ENCODE measurements at places on chromosomes 1 and 21.

GRCh38 chr1:106584676-106585075 lies 471.8 kb upstream of the PRMT6 start:
- DNase-seq = no peak

GRCh38 chr1:64675718-64676345 lies 69.0 kb upstream of the RAVER2 start:
- DNase-seq = no peak

- DNase-seq = no peak
Observed at GRCh38 chr1:205942631-205943159, 561 bp downstream of the SLC26A9 start.

GRCh38 chr1:201916649-201917249 lies 28.1 kb downstream of the SHISA4 start:
- no peak for DNase-seq

DNA sequence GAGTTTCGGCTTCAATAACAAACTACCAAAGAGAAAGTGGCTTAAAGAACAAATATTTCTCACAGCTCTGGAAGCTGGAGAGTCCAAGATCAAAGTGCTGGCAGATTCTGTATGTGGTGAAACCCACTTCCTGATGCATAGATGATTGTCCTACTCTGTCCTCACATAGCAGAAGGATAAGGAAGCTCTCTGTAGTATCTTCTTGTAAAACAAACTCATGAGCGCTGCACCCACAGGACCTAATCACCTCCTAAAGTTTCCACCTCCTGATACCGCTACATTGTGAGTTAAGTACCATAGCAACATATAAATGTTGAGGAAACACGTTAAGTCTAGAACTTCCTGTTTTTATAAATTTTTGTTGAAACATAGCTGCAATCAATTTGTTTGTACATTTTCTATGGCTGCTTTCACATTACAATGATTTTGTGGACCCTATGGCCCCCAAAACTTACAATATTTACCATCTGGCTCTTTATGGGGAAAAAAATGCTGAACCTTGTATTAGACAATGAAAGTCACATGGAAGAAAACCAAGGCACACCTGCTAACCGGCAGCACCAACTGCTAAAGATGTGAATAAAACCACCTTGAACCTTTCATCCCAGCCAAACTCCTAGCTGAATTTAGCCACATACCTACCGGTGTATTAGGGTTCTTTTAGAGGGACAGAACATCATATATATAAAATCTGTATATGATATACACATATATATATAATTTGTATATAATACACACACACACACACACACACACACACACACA lies 1423.4 kb downstream of the NCAM2 start:
- no peak for DNase-seq

DNA sequence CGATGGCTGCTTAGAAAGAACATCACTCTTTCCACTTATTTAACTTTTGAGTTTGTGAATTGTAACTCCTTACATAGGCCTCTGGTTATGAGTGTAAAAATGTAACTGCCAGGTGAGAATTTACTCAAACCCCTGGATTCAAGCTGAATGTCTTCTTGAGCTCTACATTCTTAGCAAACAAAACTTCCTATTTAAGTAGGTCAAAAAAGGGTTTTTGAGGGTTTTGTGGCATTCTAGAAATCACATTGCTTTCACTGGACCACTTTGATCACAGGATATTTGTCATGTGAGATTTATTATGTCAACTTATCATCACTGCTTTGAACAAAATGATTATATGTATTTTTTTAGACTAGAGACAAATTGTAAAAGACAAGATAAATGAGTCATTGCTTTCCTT lies 5.7 kb downstream of the IL23R start:
- DNase-seq = no peak

Data from activated naive CD8-positive, alpha-beta T cell treated with anti-CD3 and anti-CD28 coated beads, Interleukin-2, amount 10 ng/mL, durations not matched to agents 7 days and 5 days (primary cell).